ENCODE measurements at places on chromosomes 1 and 21.

- DNase-seq: no peak
These were observed 623 bp upstream of the BGLAP start for GRCh38 chr1:156241311-156241811.

GRCh38 chr1:84997667-84998600, 1.0 kb upstream of the MCOLN2 start:
- peak; percentile 15 for DNase-seq

GRCh38 chr1:223374064-223374610, 10.2 kb upstream of the SUSD4 start:
- no peak for DNase-seq

GRCh38 chr1:47915677-47916353, 81.4 kb downstream of the TRABD2B start:
- peak; percentile 11 for DNase-seq

- DNase-seq: peak; percentile 55
These were observed 88.8 kb downstream of the STUM start for GRCh38 chr1:226637147-226637935.

GRCh38 chr1:1763657-1764621, 14.3 kb downstream of the NADK start:
- no peak for DNase-seq

- peak; percentile 66 for DNase-seq
These were observed 85.2 kb upstream of the PPM1J start for GRCh38 chr1:112800289-112800688.

DNA sequence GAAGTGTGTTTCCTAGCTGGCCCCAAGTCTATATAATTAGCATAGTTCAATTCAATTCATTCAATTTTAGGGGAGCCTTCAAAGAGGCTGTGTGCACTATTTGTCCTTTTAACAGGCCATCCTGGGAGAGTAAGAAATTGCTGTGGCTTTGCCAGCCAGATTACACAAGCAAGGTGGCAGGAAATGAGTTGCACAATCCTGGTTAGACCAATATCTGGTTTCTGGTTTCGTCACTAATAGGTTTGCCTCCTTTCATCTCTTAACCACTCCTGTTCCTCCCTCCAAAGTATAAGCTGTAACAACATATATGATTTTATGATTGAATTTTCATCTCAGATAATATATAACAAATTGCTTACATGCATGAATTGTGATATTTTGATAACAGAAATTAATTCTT, 84.1 kb upstream of the NEGR1 start:
- no peak for DNase-seq

DNA sequence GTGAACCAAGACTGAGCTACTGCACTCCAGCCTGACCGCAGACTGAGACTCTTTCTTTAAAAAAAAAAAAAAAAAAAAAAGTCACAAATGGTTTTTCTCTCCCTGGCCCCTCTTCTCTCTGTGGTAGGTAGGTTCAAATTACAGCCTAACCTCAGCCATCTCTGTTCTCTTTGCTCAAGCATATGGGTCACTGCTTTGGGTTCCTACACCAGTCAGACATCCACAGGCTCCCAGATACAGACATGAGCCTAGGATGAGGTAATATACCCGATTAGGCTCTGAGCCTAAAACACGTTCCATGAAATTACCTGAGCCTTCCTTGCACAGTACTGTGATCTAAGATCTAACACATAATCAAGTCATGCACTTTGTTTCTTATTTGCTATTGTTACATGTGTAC, 90.5 kb upstream of the JAK1 start:
- no peak for DNase-seq

- no peak for DNase-seq
These were observed 34.4 kb upstream of the LRP8 start for GRCh38 chr1:53362270-53362669.

Data from umbilical cord (tissue), 2 donors.